ENCODE measurements at places on chromosomes 11 and 22.
A peak's percentile ranks its signal among the peaks of the same experiment; 100 is the strongest.

- H3K36me3 ChIP-seq: no peaks in the 10 kb centered on the region
- no peak for DNase-seq
- H3K4me1 ChIP-seq: no peaks in the 10 kb centered on the region
- H3K27ac ChIP-seq: no peak overlapping the region
Measured at GRCh38 chr22:43643387-43643786, 168.7 kb downstream of the EFCAB6 start.

- peak overlapping the region; percentile 92 for H3K4me3 ChIP-seq
- peaks cover 27% of the 10 kb centered on the region for H3K36me3 ChIP-seq
- H3K4me1 ChIP-seq: peaks cover 45% of the 10 kb centered on the region
- peak; percentile 43 for DNase-seq
Measured at GRCh38 chr11:119107538-119108145, 498 bp downstream of the C2CD2L start.

DNA sequence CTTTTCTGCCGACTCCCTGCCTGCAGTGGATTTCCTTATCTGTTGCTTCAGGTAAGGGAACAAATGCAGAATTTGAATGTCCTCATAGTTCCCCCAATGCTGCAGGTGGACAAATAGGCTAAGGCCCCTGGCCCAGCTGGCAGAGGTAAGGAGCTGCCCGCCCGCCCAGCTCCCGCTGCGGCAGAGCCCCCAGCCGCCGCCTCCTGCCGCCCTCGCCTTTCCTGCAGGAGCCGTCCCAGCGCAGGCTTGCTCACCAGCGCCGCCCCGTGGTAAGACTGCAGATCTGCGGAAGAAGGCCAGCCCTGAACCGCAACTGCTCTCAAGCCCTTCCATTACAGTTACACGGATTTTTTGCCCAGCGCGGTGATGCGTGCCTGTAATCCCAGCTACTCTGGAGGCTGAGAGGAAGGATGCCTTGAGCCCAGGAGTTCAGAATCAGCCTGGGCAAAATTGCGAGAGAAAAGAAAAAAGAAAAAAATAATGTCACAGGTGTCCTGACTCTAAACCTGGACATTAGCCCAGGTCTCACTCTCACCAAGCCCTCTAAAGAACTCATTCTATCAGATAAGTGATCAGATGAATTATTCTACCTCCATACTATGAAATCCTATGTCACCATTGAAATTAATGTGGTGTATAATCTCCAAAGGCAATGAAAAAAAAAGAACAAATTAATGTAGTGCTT is 51.2 kb upstream of the EMID1 start:
- no peak overlapping the region for H3K27ac ChIP-seq
- peaks cover 9% of the 10 kb centered on the region for H3K27me3 ChIP-seq
- H3K4me3 ChIP-seq: no peak overlapping the region
- H3K36me3 ChIP-seq: no peaks in the 10 kb centered on the region
- H3K4me1 ChIP-seq: peaks cover 6% of the 10 kb centered on the region

DNA sequence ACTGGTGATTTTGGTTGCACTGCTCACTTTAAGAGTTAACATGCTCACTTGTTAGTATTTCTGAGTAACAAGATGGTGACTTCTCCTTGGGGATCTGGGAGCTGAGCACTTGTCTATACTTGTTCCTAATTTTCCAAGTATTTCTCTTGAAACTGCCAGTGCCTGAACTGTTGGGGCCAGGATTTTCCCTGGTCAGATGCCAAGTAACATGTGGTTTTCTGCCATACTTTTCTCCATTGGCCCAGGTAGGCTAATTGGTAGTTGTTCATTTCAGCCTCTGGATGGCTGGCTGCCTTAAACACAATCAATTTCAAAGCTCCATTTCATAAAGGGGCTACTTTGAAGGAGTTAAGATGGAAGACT is 35.0 kb downstream of the RNF141 start:
- no peak overlapping the region for H3K27ac ChIP-seq
- H3K4me3 ChIP-seq: no peak overlapping the region
- H3K4me1 ChIP-seq: no peaks in the 10 kb centered on the region
- no peak for DNase-seq
- no peaks in the 10 kb centered on the region for H3K27me3 ChIP-seq

DNA sequence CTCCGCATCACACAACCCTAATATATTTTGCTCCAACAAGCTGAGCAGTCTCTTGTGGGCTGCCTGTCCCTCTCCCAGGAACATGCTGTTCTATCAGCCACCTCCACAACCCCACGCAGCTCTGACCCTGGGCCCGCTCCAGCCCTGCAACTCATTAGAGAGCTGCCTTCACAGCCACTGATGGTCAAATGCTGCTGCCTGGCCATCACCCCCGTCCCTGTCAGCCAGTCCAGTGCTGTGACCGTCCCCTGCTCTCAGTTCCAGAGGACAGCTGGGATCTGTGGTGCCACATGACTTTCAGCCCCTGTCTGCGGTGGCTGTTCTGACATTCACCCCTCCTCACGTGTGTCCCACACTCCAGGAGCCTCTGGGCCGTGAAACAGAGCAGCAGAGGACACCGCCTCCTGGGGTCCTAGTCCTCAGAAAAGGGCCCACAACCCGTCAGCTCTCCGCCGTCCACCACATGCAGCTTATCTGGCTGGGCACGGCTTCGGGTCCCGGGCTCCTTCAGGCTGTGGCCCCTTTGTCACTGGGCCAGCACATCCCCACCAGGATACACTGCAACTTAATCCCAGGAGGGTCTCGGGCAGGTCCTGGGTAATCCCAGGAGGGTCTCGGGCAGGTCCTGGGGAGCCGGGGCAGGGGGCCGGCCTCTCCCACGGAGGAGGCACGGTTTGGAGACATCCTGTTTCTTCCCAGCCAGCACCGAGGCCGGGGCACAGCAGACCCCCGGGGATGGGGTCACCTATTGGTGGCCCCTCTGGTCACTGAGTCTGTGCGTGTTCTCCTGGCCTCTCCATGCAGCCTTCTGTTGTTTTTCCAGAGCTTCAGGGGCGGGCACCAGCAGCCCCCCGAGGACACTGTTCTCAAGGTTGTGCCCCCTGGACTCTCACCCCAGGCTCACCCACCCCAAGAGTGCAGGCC is 15.1 kb downstream of the CRELD2 start:
- H3K36me3 ChIP-seq: no peaks in the 10 kb centered on the region
- peak overlapping the region; percentile 88 for H3K27ac ChIP-seq
- no peak overlapping the region for H3K4me3 ChIP-seq
- H3K4me1 ChIP-seq: peaks cover 75% of the 10 kb centered on the region
- H3K27me3 ChIP-seq: no peaks in the 10 kb centered on the region

DNA sequence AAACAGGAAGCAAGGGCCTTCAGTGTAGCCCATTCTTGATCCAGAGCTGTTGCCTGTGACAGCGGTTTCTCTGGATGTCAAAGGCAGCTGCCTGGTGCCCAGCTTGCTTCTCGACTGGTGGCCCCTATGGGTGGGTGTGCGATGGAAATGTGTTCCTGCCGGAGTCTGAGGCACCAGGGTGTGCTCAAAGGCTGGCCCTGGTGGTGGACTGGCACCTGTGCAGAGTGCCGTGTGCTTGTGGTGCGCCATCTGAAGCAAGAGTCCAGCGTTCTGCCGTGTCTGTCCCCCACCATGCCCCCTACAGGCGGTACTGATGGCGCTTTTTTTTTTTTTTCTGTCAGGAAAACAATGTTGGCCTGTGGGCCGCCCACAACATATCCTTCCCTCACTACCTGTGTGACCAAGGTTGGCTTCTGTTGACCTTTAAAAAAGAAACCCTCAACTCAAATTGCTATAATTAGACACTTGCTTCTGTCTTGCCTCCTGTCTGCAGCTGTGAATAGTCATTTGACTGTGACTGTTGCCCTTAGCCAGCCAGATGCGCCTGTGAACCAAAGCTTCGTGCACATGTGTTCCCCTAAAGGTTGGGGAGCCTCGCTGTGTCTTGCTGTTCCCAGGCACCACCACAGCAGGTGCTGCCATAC is 4.7 kb upstream of the RANBP1 start:
- no peak for DNase-seq
- H3K4me3 ChIP-seq: no peak overlapping the region
- peaks cover 90% of the 10 kb centered on the region for H3K36me3 ChIP-seq
- H3K27ac ChIP-seq: no peak overlapping the region

DNA sequence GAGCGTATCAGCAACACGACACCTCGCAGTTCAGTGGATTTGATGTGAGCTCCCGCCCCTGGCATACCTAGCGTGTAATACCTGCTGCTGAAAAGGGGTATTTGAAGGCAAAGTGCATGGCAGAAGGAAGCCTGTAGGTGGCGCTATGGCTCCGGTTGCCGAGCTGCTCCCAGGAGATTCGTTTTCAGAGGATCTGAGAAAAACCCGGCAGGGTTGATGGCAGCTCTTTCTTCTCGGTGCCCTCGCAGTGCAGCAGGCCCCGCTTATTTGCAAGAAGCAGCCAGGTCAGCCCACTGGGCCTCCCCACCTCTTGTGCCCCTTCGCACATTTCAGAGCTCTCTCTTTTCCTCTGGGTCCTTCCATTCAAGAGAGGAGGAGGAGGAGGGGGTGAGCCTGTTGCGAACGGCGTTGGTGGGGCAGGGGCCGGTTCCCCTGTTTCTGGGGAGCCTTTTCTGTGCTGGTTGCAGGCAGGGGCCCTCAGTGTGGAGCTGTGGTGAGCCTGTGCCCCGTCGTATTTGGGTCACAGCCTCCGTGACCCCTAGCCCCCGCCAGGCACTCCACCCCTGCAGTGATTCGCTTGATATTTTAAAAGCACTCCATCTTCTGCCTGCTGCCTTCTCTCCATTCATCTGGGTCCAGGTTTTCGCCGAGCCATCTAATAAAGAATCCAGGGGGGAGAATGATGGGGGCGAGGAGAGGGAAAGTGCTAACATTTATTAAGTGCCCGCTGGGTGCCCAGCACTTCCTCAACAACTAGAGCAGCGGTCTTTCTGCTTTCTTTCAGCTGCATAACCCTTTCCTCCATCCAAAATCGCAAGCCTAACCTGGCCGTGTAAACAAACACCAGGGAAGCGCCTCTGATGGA is 85.3 kb upstream of the SYT13 start:
- H3K27ac ChIP-seq: no peak overlapping the region
- peaks cover 34% of the 10 kb centered on the region for H3K4me1 ChIP-seq
- H3K4me3 ChIP-seq: no peak overlapping the region
- H3K27me3 ChIP-seq: no peaks in the 10 kb centered on the region
- DNase-seq: peak; percentile 40
